Mucosa of gallbladder (tissue), 1 donor: ENCODE measurements at places on chromosomes 13 and 19.

DNA sequence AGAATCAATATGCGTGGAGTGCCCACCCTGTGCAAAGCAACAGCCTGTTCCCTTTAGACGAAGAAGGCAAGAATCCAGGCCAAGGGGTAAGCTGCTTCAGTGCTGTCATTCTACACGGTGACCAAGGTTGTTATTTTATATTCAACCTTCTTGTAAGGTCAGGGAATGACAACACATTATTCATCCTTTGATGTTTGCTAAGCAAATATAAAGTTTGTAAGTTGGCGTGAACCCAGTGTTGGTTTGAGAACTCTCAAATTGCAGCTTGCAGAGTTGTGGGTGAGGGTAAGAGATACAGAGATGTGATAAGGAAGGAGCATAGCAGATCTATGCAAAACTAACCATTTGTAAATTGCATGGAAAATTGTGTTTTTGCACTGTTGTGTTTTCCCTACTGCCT is 436.7 kb downstream of the FGF9 start:
- no peak for DNase-seq

- no peak for DNase-seq
Observed at GRCh38 chr13:19981685-19982238, 23.2 kb downstream of the ZMYM2 start.

GRCh38 chr13:113764793-113765563 is 6.0 kb downstream of the TMEM255B start:
- DNase-seq = no peak

- DNase-seq = no peak
Observed at GRCh38 chr13:40127476-40127875, 472.0 kb downstream of the COG6 start.

DNA sequence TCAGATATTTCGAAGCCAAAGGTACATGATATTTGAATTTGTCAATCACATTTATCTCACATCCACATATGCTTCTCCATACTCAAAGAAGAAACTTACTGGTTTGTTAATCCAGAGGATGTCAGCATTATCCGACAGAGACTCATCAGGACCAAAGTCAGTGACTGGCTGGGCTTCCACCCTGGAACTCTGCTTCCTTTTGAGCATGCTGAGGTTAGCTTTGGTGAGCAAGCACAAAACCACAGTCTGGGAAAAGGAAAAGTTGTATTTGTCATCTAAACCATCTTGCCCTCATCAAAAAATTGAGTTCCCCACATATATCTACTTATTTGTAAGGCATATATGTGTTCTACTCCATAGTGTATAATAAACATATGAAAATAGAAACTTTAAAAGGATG is 17.4 kb downstream of the NALCN start:
- no peak for DNase-seq

- DNase-seq = no peak
Observed at GRCh38 chr13:50509167-50509566, 334.3 kb downstream of the DLEU7 start.

DNA sequence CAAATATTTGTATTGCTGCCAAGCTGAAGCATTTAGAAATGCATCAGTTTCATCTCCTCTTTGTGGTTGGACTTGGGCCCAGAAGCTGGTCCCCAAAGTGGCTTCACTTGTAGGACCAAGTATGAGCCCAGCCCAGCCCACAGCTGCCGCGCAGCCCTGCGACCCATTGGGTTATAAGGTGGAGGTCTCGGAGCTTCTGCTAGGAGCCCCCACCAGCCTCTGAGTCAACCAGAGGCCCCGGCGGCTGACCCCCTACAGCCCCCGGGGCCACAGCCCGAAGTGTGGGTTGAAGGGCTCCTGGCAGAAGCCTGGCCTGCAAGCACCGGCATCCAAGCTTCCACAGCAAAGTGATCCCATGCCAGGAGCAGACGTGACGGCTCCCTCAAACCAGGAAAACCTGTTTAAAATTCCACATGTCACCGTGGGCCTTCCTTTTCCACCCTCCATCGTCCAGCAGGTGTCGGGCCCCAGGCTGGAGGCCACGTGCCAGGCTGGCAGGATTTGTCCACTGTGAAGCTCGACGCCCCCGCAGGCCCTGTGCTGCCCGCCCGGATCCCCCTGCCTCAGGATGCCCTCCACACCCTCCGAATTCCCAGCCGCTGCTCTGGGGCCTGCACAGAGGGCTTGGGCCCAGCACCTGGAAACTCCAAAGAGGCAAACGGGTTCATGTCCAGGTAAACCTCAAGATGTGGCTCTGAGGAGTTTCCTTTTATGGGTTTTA is 54.7 kb downstream of the C13orf46 start:
- peak; percentile 9 for DNase-seq

DNA sequence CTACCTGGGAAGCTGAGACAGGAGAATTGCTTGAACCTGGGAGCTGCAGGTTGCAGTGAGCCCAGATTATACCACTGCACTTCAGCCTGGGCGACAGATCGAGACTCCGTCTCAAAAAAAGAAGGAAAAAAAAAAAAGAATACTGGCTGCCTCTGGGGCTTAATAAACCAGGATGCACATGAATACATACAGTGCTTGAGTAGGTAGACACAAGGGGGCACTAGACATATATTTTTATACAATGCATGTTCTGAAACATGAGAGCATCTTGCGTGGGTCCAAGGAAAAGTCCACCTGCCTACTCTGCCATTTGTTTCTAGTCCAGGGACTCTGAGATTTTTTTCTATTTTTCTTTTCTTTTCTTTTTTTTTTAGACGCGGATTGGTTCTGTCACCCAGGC is 31.2 kb downstream of the KEAP1 start:
- DNase-seq = no peak

DNA sequence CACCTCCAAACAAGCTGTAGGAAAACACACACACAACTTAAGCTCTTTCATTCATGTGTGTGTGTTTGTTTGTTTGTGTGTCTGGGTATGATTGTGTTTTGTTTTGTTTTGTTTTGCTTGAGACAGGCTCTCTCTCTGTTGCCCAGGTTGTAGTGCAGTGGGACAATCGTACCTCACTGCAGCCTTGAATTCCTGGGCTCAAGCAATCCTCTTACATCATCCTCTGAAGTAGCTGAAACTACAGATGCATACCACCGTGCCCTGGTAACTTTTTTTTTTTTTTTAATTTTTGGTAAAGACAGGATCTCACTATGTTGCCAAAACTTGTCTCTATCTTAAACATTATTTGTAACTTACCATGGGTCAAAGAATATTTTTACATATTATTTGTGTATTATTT is 431.7 kb downstream of the SLITRK1 start:
- no peak for DNase-seq

- DNase-seq = no peak
Observed at GRCh38 chr13:44049081-44049945, 169.6 kb downstream of the LACC1 start.

DNA sequence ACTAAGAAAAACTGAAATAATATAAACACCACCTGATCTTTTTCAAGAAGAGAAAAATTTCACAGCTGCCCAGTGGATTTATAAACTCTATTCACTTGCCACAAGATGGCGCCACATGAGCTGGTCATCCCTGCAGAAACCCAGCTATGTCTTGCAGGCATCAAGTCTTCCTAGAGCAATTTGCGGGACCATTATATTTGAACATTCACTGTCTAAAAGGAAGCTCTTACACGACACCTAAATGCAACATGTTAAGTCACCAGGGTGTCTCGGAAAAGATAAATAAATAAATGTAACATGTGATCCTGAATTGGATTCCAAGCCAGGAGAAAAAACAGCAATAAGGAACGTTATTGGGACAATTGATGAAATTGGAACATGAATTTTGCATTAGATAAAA is 20.3 kb upstream of the AKT2 start:
- DNase-seq = peak; percentile 80

DNA sequence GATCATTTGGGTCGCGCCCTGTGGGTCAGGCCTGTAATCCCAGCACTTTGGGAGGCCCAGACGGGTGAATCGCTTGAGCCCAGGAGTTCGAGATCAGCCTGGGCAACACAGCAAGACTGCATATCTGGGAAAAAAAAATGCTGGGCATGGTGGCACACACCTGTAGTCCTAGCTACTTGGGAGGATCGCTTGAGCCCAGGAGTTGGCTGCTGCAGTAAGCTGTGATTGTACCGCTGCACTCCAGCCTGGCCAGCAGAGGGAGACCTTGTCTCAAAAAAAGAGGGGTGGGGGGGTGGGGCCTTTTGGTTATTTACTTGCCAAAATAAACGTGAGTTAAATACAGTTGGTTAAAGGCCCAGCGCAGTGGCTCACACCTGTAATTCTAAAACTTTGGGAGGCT is 9.8 kb upstream of the ZNF544 start:
- no peak for DNase-seq

DNA sequence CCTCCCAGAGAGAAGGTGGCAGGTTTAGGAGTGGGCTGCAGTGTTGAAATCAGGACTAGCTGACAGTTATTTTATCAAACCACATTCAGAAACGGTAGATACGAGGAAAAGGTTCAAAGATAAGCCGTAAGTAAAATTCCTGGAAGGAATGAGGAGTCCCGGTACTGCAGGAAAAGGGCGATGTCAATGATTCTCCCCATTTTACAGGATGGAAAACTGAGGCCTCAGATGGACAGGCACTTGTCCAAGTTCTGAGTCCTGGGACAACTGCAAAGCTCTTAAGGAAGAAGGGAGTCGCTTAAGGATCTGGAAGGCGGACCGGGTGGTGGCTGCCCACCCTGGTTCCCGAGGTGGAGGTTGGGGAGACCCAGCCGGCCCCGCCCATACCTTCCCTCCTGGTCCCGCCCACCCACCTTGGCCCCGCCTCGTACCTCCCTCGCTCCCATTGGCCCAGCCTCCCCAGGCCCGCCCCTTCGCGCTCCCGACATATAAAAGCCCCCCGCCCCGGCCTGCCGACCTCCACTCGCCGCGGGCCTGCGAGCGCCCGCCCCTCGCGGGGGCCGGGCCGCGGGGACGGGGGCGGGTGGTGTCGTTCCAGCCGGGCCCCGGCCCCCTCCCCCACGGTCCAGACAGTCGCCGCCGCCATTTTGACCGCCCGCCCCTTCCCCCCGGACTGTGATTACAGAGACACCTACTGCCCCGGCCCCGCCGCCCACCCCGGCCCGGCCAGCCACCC is 603 bp downstream of the RFX1 start:
- peak; percentile 91 for DNase-seq

DNA sequence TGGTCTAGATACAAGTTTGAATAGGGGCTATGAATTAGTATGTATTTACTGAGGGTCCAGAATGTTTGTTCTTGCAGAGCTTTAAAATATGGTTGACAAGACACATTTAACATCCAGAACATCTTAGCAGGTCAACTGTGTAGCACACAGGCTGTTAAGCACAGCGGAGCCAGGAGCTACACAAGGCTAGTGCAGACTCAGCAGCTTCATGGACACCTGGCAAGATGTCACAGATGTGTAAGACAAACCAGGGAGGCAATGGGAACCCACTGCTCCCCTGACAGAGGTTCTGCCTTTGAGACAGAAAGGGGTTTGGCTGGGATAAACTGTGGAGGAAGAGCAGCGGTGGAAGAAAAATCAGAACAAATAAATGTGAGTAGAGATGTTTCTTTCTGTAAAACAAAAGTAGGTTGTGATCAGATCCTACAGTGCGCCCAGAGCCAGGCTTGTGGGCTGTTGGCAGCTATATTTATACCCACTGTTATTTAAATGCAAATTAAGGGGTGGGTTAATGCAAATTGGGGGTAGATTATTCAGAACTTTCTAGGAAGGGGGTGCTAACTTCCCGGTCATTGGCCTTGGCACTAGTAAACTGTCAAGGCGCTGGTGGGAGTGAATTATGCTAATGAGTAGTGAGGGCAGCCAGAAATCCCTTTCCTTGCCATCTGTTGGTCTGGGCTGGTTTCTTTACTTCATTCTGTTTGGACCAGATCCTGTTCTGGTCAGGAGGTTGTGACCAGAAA is 33.0 kb downstream of the MIPEP start:
- DNase-seq = no peak

DNA sequence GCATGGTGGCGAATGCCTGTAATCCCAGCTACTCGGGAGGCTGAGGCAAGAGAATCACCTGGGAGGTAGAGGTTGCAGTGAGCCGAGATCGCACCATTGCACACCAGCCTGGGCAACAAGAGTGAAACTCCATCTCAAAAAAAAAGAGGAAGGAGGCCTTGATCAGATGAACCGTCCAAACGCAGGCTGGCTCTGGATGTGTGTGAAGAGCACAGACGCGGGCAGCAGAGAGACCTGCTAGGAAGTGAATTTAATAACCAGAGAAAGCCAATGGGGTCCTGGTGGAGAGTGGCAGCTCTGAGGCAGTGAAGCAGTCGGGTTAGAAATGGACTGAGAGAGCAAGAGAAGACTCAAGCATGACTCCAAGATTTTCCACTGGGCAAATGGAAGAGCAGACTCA is 136.5 kb downstream of the RNF17 start:
- no peak for DNase-seq

- no peak for DNase-seq
Observed at GRCh38 chr19:1080360-1081161, 13.6 kb downstream of the ARHGAP45 start.

DNA sequence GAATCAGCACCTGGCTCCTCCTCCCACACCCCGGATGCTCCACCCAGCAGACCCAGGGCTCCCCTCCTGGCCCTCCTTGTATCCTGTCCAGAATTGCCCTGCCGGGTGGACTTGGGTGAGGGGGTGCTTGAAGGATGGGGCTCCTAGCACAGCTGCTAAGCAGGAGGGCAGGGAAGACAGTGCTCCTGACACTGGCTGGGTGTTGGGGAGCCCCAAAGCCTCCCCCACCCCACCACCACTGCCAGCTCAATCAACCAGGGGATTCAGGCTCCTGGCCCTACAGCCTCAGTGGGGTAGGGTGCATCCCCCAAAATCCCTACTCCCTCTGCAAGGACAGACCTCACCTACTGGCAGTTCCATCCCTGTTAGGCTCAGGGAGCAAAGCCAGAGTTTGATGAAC is 2.6 kb upstream of the CYP4F11 start:
- no peak for DNase-seq

- no peak for DNase-seq
Observed at GRCh38 chr19:15591796-15592195, 23.2 kb upstream of the CYP4F8 start.

DNA sequence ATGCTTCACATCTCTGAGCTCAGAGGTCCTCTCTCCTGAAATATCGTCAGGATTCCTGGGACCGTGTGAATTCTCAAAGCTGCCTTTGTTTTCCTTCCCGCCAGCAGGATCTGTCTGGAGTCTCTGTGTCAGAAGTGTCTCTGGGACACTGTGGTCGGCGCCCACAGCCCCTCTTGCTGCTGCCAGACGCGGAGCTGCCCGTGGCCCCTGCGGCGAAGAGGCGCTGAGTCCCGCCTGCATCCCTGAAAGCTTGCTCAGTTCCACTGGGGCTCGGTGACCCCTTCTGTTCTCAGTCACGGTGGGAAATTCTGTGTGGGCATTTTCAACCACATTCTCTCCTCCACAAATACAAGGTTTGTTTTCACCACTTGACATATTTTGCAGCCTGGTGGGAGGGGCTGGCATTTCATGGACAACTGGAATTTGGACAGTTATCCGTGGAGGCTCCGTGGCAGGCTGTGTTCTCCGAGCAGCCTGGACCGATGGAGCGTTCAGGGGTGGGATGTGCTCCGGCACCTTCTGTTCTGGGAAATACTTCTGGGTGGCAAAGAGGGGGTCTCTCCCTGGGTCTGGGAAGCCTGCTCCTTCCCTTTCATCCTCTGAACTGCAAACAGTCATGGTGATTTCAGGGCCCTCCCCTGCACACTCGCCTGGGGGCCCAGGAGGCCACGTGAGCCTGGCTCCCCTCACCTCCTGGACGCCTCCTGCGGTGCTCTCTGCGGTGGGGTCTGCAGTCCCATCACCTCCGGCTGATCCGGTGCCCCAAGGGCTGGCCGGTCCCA is 42.6 kb upstream of the GRTP1 start:
- DNase-seq = no peak

GRCh38 chr19:2246801-2247361 is 2.2 kb upstream of the AMH start:
- peak; percentile 57 for DNase-seq

- no peak for DNase-seq
Observed at GRCh38 chr13:72622546-72622945, 104.9 kb downstream of the MZT1 start.

- peak; percentile 87 for DNase-seq
Observed at GRCh38 chr19:40614622-40615411, 13.6 kb downstream of the LTBP4 start.
